ENCODE measurements at places on chromosomes 7 and 10. TPM values are rescaled to one million over a fixed set of nuclear protein-coding genes. Genes with fewer than 3 reads are reported as not detected.
A peak's percentile ranks its signal among the peaks of the same experiment; 100 is the strongest.

DNA sequence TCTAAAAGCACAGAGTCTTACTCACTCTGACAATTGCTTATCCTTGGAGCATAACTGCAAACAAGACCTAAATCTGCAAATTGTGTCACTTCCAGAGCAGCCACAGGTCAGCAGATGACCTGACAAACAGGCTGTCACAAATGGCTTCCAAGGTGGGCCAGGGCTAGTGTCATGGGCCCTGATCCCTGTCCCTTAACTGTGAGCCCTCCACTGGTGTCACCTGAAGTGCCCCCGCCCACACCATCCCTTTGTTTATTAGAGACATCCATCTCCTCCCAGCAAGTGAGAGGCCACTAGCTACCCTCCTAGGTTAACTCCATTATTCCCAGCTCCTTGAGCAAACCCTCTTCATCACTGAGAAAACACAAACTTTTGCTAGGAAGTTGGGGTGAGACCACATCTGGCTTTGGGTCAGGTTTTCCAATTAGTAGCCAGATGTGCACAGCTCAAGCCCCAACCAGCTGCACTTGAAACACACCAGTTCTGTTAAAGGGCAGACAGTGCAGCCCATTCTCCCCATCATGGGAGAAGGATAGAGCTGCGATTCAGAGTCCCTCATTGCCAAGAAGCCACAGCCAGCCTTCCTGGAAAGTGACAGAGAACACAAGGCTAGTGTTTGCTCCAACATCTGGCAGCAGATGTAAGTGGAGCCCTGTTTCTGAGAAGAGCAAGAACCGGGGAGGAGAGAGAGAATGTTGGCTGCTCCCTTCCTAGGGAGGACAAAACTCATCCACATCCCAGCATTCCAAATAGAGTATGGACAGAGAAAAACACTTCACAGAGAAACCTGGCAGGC is 75.7 kb upstream of the NANOS1 start:
- no peaks in the 10 kb centered on the region for H3K36me3 ChIP-seq
- H3K4me3 ChIP-seq = no peak overlapping the region
- H3K4me1 ChIP-seq = peaks cover under 1% of the 10 kb centered on the region

DNA sequence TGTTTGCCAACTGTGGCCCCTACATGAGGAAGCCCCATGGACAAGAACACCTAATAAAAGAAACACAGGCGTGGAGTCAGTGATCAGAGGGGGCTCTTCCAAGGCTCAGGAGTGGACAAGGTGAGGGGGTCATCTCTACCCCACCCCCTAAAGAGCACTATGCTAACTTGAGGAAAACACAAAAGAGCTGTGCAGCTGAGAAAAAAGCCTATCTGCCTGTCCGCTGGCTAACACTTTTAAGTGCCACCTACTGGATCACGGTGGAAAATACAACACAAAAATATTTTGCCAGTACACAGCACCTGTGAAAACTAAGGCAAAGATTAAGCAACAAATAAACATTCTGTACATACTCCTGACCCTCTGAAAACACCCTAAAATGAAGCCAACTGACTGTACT is 53.1 kb upstream of the COBL start:
- no peak overlapping the region for H3K27ac ChIP-seq
- no peak for DNase-seq
- no peaks in the 10 kb centered on the region for H3K4me1 ChIP-seq
- no peak overlapping the region for H3K4me3 ChIP-seq

DNA sequence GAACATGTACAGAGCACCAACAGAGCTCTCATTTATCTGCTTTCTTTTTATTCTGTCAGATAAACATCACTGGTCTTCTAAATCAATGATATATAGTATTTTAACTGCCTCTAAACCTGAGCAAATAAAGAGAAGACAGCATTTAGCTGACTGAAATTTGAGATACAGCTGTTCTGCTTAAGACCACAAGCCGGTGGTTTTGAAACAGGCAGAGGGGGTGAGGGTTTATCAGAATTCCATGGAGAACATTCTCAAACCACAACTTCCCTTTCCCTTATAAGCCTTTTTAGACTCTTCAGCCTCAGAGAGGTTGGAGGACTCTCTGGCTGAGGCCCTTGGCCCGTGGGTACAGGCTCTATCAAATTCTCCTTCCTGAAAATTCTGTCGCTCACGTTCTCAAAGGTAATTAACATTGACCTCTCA is 87.4 kb upstream of the RSU1 start:
- no peak overlapping the region for H3K27ac ChIP-seq
- no peaks in the 10 kb centered on the region for H3K27me3 ChIP-seq
- H3K4me3 ChIP-seq = no peak overlapping the region
- no peak for DNase-seq
- H3K36me3 ChIP-seq = peaks cover 3% of the 10 kb centered on the region

GRCh38 chr7:27928001-27928400 is 188.0 kb downstream of the TAX1BP1 start:
- no peaks in the 10 kb centered on the region for H3K4me1 ChIP-seq
- no peak overlapping the region for H3K4me3 ChIP-seq
- H3K36me3 ChIP-seq = no peaks in the 10 kb centered on the region

DNA sequence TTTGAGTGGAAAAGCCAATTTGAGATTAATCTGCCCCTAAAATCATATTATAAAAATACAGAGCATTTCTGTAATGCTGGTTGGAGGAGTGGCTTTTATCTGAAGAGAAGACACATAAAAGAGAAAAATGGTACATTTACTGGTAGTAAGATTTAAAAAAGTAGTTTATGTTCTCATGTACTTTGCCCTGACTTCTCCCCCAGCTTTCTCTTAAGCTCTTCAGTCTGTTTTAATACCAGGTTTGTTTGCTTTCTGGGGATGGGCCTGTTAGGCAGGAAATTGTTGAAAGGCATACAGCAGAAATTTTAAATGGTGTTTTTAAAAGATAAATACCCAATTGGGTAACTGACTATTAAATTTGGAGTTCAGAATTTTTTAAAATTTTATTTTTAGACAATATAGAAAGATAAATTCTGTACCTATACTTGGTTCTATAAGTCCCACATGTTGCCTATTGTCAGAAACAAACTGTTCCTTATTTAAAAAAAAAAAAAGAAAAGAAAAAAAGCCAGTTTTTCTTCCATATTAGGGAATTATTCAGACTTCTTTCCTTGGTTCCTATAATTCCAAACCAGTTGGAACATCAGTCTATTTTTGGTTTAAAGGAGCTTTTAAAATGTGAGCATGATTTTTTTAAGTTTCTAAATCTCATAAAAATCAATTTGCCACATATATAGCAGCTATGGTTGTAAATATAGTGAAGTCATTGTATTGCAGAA is 136.6 kb downstream of the ARID5B start:
- H3K27ac ChIP-seq = peak overlapping the region; percentile 94
- peaks cover 7% of the 10 kb centered on the region for H3K4me1 ChIP-seq
- H3K36me3 ChIP-seq = no peaks in the 10 kb centered on the region
- DNase-seq = no peak
- H3K27me3 ChIP-seq = no peaks in the 10 kb centered on the region

- no peaks in the 10 kb centered on the region for H3K4me1 ChIP-seq
- no peaks in the 10 kb centered on the region for H3K36me3 ChIP-seq
- H3K27ac ChIP-seq = no peak overlapping the region
Measured at GRCh38 chr10:56351909-56352630, 9.0 kb downstream of the ZWINT start.

LHFPL3 gene
- not detected for total RNA-seq

NOS3 gene
- total RNA-seq = 32.4 TPM

ELMO1 gene
- total RNA-seq = 86.9 TPM

JAKMIP3 gene
- total RNA-seq = 0.99 TPM
